Activated gamma-delta T cell treated with Interleukin-2 at 50 U/mL for 16 hours (primary cell): ENCODE measurements at places on chromosomes 16 and 17.
A peak's percentile ranks its signal among the peaks of the same experiment; 100 is the strongest.

GRCh38 chr16:17362946-17363345, 107.8 kb downstream of the XYLT1 start:
- no peak for DNase-seq

- no peak for DNase-seq
Observed at GRCh38 chr16:17303101-17303500, 167.7 kb downstream of the XYLT1 start.

- no peak for DNase-seq
Observed at GRCh38 chr17:76987486-76988093, 119.4 kb downstream of the MGAT5B start.

- no peak for DNase-seq
Observed at GRCh38 chr16:73151941-73152340, 104.0 kb upstream of the ZFHX3 start.

DNA sequence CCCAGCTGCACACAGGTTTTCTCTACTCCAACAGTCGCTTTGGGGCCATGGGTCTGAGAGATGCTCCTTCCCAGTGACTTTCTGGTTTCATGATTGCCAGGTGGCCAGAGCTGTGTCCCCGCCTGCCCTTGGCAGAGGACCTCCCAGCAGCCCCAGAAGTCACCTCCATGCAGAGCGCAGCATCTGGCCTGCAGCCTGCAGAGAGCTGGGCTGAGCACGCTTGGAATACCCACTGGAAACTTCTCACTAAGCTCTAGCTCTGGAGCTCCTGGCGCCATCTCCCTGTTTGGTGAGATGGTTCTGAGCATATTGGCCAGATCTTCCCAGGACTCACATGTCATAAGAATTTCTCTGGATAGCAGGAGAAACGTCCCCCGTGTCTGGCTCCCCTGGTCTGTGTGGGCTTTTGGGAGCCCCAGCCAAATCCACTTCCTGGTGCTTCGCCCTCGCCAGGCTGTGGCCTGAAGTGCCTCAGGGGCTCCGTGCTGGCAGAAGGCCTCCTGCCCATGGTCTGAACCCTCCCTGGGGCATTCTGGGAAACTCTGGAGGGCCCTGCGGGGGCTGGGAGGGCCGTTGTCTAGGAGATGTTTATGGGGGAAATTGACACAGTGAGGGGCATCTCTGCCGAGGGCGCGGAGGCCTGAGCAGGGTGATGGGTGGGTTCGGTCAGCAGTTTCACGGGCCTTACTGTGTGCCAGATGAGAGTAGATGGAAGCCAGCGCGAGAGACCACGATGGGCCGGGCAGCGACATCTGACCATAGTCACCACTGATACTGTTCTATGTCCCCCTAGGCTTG, 73.2 kb upstream of the CIBAR2 start:
- no peak for DNase-seq

GRCh38 chr17:80877729-80878303, 113.8 kb upstream of the CHMP6 start:
- DNase-seq = no peak

- DNase-seq = no peak
Observed at GRCh38 chr16:18839555-18839954, 38.2 kb upstream of the ARL6IP1 start.

- no peak for DNase-seq
Observed at GRCh38 chr16:65698791-65699321, 577.0 kb upstream of the CDH11 start.

DNA sequence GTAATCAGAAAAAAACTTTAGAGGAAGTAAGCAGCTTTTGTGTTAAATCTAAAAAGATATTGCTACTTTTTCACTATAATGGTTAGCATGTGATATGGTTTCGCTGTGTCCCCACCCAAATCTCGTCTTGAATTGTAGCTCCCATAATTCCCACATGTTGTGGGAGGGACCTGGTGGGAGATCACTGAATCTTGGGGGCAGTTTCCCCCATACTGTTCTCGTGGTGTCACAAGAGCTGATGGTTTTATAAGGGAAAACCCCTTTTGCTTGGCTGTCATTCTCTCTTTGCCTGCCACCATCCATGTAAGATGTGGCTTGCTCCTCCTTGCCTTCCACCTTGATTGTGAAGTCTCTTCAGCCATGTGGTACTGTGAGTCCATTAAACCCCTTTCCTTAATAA, 117.1 kb downstream of the KCNJ2 start:
- DNase-seq = no peak

DNA sequence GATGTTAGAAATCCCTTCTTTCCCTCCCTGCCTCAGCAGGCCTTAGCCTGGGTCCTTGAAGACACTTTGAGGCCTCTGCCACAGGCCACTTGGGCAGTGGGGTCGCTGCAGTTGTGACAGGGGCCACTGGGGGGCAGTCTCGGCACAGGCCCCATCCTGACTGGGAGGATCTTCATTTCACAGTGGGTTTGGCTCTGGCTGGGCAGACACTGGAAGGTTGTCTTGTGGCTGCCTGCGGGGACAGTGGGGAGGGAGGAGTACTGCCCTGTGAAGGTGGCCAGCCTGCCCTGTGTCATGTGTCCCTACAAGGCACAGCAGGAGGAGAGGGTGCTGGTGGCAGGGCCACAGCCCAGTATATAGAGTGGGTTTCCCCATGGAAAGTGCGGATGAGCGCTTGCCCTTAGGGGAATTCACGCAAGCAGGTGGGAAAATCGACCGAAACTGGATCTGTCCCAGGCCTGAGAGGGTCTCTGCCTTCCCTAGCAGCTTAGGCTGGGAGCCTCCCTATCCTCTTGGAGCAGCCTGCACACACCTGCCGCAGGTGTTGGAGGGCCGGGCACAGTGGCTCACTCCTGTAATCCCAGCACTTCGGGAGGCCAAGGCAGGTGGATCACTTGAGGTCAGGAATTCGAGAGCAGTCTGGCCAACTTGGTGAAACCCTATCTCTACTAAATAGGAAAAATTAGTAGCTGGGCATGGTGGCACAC, 28.8 kb downstream of the GINS2 start:
- peak; percentile 56 for DNase-seq

- DNase-seq = no peak
Observed at GRCh38 chr17:34235389-34236028, 19.6 kb upstream of the CCL2 start.

- DNase-seq = no peak
Observed at GRCh38 chr17:7508145-7508544, 24.0 kb downstream of the POLR2A start.

DNA sequence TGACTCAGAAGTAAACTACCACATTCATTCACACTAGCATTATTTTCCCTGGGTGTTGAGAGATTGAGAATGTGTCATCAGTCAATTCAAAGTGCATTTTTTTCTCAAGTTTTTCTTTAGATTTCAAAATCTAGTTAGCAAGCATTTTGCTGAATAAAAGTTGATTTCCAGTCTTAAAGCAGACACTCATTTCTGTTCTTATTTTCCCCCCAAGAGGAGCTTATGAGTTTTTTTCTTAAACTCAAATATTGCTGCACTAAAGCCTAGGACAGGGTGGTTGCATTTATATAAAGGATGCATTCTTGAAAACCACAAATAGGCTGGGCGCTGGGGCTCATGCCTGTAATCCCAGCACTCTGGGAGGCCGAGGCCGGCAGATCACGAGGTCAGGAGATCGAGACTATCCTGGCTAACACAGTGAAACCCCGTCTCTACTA, 15.3 kb downstream of the CDH3 start:
- DNase-seq = no peak

GRCh38 chr17:67469208-67469980, 92.3 kb downstream of the PITPNC1 start:
- no peak for DNase-seq

DNA sequence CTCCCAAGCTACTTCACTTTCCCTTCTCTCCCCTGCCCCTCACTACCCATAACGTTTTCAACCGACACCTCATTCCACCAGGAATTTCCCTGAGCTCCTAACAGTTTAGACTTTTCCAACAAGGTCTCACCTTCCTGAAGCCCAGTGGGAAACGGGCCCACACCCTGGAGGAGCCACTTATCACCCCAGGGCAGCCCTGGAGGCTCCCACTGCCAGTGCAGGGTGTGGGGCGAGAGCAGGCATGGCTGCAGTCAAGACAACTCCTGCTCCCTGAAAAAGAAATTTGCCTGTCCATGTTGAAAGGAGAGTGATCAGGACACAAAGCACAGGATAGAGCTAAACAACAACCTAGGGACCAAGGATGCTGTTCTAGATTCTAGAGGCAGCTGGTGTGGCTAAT, 1.7 kb upstream of the CCNF start:
- no peak for DNase-seq

DNA sequence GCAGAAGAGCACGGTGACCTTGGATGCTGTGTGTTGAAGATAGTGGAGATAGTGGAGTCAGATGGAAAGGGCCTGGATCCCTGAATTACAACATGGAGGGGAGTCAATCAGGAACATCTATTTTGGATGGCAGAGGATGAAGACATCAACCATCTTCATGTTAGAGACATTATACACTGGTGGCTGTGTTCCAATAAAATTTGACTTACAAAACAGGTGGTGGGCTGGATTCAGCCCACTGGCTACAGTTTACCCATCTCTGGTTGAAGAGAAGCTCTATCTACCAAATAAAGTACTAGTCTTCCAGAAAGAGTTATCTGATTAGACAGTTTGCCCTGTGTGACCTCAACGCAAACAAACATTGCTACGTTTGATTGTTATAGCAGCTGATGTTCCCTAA, 247.2 kb downstream of the XYLT1 start:
- DNase-seq = no peak

GRCh38 chr17:81391936-81392908, 3.0 kb upstream of the BAHCC1 start:
- no peak for DNase-seq

- DNase-seq = no peak
Observed at GRCh38 chr16:58500430-58501241, 693 bp downstream of the NDRG4 start.

DNA sequence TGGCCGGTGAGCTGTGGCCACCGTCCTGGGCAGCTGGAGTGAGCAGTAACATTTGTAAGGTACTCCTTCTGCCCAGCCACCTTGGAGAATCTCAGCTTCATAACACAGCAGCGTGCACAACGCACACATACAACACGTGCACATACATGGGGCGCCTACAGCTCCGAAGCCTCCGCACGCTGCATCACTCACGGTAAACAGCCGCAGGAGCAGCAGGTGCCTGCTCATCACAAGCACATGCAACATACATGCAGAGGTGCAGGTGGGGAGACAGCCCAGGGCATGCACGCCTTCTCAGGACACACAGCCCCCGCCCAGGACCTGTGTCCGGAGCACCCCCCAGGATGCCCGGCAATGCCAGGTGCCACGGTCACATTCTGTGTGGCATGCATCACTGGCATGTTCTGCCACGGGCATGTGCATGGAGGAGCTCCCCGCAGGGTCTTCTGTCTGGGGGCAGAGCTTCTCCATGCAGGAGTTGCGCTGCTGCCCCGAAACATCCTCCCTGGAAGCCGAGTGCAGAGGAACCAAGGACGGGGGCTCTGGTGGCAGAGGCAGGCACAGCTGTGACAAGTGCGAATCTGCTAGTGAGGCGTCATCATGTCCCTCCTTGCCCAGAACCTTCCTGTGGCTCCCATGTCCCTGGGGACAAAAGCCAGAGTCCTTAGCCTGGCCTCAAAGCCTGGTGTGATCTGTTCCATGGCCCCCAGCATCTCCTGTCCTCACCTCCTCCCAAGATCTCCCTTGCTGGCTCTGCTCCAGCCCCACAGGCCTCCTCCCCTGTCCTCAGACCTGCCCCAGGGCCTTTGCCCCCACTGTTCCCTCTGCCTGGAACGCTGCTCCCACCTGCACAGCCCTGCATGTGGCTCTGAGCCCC, 184.0 kb upstream of the GSE1 start:
- DNase-seq = peak; percentile 2

DNA sequence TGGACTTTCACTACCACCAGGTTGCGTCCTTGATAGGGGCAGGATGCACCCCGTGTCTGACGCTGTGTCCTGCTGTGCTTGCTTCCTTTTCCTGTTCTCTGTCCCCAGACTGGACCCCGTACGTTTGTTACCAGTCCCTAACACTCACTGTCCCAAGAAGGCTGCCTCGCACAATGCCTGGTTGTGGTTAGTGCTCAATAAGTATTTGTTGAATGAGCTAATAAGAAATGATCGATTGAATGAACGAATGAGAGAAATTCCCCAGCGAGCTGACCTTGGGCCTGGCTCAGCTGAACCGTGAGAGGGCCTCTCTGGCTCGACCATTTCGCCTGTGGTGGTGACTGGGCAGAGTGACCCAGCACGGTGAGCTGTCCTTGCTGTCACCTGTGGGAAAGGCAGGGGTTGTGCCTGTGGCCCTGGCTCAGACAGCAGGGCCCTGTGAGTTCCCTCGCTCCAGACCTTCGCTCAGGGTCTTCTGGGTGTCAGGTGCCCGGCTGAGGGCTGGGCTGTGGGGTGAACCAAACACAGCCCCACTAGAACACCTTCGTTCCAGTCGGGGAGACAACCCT, 20.9 kb downstream of the CMIP start:
- DNase-seq = no peak

GRCh38 chr17:28763137-28763799, 19.5 kb downstream of the TRAF4 start:
- no peak for DNase-seq

- no peak for DNase-seq
Observed at GRCh38 chr17:17766077-17766743, 70.6 kb downstream of the SREBF1 start.

- no peak for DNase-seq
Observed at GRCh38 chr17:73064084-73064938, 28.2 kb downstream of the SLC39A11 start.

- no peak for DNase-seq
Observed at GRCh38 chr17:47622180-47622549, 27.6 kb upstream of the KPNB1 start.

- DNase-seq = no peak
Observed at GRCh38 chr16:62190426-62190825, 154.2 kb upstream of the CDH8 start.

DNA sequence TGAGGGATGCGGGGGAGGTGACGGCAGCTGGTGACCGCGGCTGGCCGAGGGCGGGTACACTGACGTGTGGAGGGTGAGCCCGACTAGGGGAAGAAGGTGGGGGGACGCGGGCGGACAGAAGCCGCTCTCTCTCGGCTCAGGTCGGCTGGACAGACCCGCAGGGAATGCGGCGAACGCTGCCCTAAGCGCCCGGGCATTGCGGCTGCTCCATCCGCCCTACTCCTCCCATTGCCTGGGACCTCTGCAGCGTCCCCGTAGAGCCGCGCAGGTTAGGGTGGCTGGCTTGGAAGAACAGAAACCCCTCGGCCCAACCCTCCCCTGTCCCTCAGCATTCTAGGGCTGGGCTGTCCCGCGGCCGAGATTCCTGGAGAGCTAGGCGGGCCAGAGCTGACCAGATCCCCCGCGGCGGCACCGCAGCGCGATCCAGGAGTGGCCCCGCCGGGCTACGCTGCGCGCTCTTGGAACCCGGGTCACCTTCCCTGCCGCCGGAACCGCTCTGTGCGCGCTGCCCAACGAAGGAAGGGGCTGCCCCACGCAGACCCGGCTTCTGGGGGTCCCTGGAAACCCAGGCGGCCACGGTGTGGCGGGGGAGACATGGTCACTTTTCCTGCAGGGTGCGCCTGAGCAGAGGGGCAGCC, 3.0 kb downstream of the DLX4 start:
- DNase-seq = no peak

- no peak for DNase-seq
Observed at GRCh38 chr16:20865420-20866131, 34.6 kb downstream of the DCUN1D3 start.
